Right ventricle myocardium inferior (tissue), 1 donor: ENCODE measurements at places on chromosomes 12 and 14. TPM values are rescaled to one million over a fixed set of nuclear protein-coding genes. Genes with fewer than 3 reads are reported as not detected.

GRCh38 chr14:28876572-28876945 is 110.0 kb downstream of the FOXG1 start:
- DNase-seq, result no peak

- DNase-seq, result no peak
Measured at GRCh38 chr12:92973614-92974013, 44.5 kb upstream of the EEA1 start.

- no peak for DNase-seq
Measured at GRCh38 chr14:68362846-68363245, 430.0 kb downstream of the ZFP36L1 start.

RHEBL1 gene
- 0.41 TPM for total RNA-seq

TC2N gene
- 12.6 TPM for total RNA-seq

LRRC10 gene
- total RNA-seq, result 39.2 TPM
